ENCODE measurements at places on chromosomes 4 and X. TPM values are rescaled to one million over a fixed set of nuclear protein-coding genes. Genes with fewer than 3 reads are reported as not detected.
A peak's percentile ranks its signal among the peaks of the same experiment; 100 is the strongest.

DNA sequence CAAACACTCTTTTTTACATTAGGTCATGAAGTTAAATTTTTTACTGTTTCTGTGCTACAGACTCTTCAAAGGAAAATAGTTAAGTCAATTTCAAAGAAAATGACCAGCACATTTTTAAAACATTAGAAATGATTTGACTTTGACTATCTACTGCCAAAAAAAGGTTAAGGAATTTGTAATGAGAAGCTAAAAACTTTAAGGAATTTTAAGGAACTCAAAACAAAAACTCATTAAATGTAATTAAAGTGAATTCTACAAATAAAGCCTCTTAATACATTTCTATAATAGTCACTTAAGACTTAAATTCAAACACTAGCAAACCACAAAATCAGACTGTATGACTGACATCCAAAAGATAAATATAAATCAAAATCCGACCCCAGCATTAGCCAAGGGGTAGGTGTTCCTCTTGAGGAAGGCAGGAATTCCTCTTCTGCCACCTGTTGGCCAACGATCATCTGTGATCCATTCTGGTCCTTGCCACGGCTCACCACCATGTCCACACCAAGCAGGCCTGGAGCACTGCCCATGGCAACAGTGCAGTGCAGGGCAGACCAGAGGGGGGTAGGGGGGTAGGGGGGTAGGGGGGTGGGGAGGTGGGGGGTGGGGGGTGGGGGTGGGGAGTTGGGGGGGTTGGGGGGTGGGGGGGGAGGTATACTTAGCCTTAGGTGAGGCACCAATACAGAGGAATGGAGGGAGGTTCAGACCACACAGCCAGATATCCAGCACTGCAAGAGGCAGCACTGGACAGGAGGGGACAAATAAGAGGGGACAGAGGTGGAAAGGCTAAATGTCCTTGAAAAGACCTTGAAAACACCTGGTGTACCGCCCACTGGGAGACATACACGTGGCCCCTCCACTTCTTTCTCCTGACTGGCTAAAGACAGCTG, 287.4 kb downstream of the CHIC1 start:
- no peaks in the 10 kb centered on the region for H3K36me3 ChIP-seq
- H3K4me1 ChIP-seq: peaks cover 35% of the 10 kb centered on the region
- H3K27me3 ChIP-seq: no peaks in the 10 kb centered on the region
- H3K27ac ChIP-seq: no peak overlapping the region
- DNase-seq: no peak

- peaks cover 15% of the 10 kb centered on the region for H3K4me1 ChIP-seq
- H3K27ac ChIP-seq: peak overlapping the region; percentile 73
- H3K27me3 ChIP-seq: no peaks in the 10 kb centered on the region
- DNase-seq: no peak
- H3K4me3 ChIP-seq: no peak overlapping the region
- no peaks in the 10 kb centered on the region for H3K36me3 ChIP-seq
These were observed 85.2 kb upstream of the LNX1 start for GRCh38 chr4:53676402-53676871.

- no peak overlapping the region for H3K4me3 ChIP-seq
- H3K27ac ChIP-seq: no peak overlapping the region
- DNase-seq: no peak
These were observed 88.4 kb upstream of the AFF2 start for GRCh38 chrX:148412006-148412405.

GRCh38 chr4:76256032-76256431, 4.5 kb downstream of the FAM47E start:
- no peak overlapping the region for H3K4me3 ChIP-seq
- H3K27me3 ChIP-seq: no peaks in the 10 kb centered on the region
- peaks cover 9% of the 10 kb centered on the region for H3K4me1 ChIP-seq

DNA sequence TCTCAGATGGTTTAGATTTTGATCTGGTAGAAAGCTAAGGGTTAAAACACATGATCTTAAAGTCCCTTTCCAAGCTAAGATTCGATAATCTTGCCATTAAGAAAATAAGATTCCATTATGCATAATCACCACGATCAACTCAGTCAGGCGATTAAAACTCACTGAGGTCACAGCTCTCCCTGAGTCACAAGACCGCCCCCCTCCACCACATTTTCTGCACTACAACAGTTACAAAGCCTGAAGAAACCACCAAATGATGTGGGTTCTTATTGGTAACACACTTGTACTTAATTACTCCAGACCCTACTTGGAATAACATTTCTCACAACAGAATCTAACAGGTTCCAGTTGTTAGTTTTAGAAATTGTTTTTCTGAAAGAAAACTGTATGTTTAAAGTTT, 62.8 kb downstream of the SH3KBP1 start:
- no peak overlapping the region for H3K4me3 ChIP-seq
- no peaks in the 10 kb centered on the region for H3K36me3 ChIP-seq
- no peaks in the 10 kb centered on the region for H3K27me3 ChIP-seq
- H3K4me1 ChIP-seq: no peaks in the 10 kb centered on the region
- H3K27ac ChIP-seq: no peak overlapping the region

DNA sequence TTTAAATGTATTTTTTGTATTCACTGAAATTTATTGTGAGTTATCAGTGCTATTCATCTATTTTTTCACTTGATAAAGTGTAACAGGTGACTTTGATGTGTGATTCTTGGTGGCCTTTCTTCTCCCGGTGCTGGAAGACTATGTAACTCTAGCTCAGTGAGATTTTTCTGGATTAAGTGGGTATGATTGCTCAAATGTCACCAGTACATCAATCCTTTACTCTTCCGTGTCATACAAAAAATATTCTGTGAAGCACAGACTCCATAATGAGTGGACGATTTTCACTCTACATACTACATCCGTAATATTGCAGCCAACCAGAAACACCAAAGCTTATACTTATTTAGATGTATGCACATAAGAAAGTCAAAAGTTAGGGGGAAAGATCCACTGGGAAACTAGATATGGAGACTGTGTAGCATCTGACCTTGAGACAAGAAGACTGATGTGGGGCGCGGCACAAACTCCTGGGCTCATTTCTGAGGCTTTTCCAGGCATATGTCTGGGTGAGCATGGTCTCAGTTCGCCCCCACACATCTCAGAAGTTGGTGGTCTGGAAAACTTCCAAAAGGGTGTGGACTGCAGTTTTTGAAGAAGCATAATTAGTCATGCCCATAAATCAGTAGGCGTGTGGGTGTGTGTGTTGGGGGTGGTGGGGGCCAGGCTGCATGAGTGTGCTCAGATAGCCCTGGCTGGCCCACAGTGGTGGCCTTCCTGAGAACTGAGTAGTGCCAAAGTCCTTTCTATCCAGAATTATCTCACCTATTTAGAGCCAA, 53.9 kb upstream of the TENM3 start:
- no peaks in the 10 kb centered on the region for H3K27me3 ChIP-seq
- H3K36me3 ChIP-seq: no peaks in the 10 kb centered on the region
- no peak for DNase-seq
- H3K4me3 ChIP-seq: no peak overlapping the region
- peaks cover 7% of the 10 kb centered on the region for H3K4me1 ChIP-seq

GRCh38 chrX:27679281-27679680, 89.1 kb downstream of the DCAF8L2 start:
- no peaks in the 10 kb centered on the region for H3K36me3 ChIP-seq
- no peak overlapping the region for H3K27ac ChIP-seq
- H3K4me1 ChIP-seq: no peaks in the 10 kb centered on the region
- DNase-seq: no peak

GRCh38 chr4:59341506-59341905, 1858.6 kb upstream of the ADGRL3 start:
- H3K27ac ChIP-seq: no peak overlapping the region
- no peak overlapping the region for H3K4me3 ChIP-seq
- no peak for DNase-seq
- no peaks in the 10 kb centered on the region for H3K4me1 ChIP-seq

- no peaks in the 10 kb centered on the region for H3K27me3 ChIP-seq
- DNase-seq: no peak
- H3K36me3 ChIP-seq: no peaks in the 10 kb centered on the region
- no peak overlapping the region for H3K4me3 ChIP-seq
- H3K27ac ChIP-seq: no peak overlapping the region
These were observed 46.8 kb upstream of the F9 start for GRCh38 chrX:139483699-139484098.

- H3K27me3 ChIP-seq: no peaks in the 10 kb centered on the region
- no peak overlapping the region for H3K4me3 ChIP-seq
- H3K36me3 ChIP-seq: no peaks in the 10 kb centered on the region
- no peak overlapping the region for H3K27ac ChIP-seq
- no peak for DNase-seq
These were observed 122.0 kb downstream of the CORIN start for GRCh38 chr4:47715716-47716416.

DNA sequence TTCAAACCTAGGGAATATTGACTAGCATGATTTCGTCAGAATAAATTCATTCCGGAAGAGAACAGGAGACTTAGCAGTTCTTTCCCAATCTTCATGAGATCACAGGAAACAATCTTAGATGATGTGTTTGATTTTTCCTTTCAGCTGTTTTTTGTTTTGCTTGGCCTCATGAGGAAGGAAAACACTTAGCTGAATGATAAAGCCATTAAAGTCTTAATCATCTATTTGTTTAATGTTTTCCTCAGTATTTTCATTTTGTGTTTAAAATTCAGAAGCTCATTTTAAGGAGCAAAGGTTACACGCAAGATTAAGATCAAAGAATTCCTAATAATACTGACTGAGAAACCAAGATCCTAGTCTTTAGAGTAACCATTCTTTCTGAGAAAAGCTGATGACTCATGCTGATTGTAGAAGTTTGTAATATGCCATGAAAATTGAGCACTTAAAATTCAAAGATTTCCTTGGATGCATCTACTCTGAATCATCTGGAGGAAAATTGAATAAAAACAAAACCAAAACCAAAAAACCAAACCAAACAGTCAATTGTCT, 15.4 kb upstream of the TBC1D19 start:
- H3K27ac ChIP-seq: no peak overlapping the region
- H3K4me1 ChIP-seq: no peaks in the 10 kb centered on the region
- H3K36me3 ChIP-seq: no peaks in the 10 kb centered on the region
- H3K4me3 ChIP-seq: no peak overlapping the region
- DNase-seq: no peak

DNA sequence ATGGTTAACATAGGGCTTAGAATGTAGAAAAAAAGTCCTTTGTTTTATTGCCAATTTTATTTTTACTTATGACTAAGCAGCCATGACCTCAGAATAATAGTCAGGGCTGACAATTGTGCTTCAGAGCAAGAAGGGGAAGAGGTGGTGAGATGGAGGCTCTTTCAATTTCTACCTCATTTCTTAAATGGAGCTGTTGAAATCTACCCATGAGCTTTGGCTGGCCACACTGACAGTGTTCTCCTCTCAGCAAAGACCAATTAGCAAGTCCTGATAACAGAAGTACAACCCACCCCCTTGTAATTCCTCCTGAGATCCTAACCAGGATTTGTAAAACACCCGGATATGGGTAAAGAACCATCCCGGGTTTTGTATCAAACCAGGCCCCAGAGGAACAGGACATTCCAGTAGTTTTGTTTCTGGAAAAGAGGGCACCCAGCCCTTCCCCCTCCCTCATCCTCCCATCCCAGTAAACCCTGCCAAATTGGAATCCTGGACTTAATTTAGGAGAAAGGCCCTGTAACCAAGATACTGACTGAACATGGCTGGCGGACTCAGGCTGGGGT, at the start of gene HEPH:
TSS of gene HEPH (plus strand) at position 399 of the 563 bp plus-strand sequence. CDS start 6,324 bp downstream, outside the sequence.
- H3K27me3 ChIP-seq: no peaks in the 10 kb centered on the region
- H3K36me3 ChIP-seq: no peaks in the 10 kb centered on the region
- no peak for DNase-seq
- H3K27ac ChIP-seq: peak within 1 kb of the TSS; percentile 7
- peak within 1 kb of the TSS; percentile 26 for H3K4me3 ChIP-seq
- peaks cover 6% of the 10 kb centered on the region for H3K4me1 ChIP-seq

DNA sequence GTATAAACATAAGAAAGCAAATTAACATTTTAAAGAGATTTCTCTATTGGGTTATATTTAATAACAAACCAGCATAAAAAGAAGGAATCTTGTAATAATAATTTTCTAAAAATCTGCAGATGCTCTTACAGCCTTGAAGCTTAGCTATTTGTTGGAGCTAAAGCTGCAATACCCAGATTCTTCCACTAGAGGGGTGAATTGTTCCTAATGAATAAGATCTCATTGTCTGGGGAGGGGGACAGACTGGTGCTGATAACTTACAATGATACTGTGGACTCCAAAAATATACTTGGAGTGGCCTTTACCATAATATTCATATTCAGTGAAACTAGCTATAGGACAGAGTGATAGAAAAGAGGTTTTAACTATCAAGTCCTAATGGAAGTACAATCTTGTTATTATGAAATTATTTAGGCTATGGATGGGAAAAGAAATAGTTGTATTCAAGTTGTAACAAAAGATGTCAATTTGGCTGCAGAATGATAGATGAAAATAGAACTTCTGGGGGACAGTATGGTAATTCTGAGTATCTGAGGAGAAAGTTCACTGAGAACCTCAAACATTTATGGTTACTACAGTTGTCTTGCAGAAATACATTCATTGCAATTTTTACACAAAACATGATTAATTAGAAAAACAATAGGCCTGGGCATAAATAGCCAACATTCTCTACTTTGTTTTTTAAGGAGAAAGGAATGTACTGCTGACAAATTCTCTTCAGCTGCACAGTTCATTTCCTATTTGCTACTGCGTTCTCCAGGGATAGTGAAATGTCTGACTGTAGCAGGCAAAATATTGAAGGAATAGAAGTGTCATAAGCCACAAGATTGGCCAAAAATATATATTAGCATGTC, 443.3 kb downstream of the GBA3 start:
- no peaks in the 10 kb centered on the region for H3K4me1 ChIP-seq
- H3K4me3 ChIP-seq: no peak overlapping the region
- no peak overlapping the region for H3K27ac ChIP-seq
- DNase-seq: no peak
- no peaks in the 10 kb centered on the region for H3K36me3 ChIP-seq

GRCh38 chr4:133856731-133857355, 344.7 kb downstream of the PABPC4L start:
- no peaks in the 10 kb centered on the region for H3K27me3 ChIP-seq
- H3K27ac ChIP-seq: no peak overlapping the region
- no peaks in the 10 kb centered on the region for H3K36me3 ChIP-seq
- no peaks in the 10 kb centered on the region for H3K4me1 ChIP-seq
- H3K4me3 ChIP-seq: no peak overlapping the region

DNA sequence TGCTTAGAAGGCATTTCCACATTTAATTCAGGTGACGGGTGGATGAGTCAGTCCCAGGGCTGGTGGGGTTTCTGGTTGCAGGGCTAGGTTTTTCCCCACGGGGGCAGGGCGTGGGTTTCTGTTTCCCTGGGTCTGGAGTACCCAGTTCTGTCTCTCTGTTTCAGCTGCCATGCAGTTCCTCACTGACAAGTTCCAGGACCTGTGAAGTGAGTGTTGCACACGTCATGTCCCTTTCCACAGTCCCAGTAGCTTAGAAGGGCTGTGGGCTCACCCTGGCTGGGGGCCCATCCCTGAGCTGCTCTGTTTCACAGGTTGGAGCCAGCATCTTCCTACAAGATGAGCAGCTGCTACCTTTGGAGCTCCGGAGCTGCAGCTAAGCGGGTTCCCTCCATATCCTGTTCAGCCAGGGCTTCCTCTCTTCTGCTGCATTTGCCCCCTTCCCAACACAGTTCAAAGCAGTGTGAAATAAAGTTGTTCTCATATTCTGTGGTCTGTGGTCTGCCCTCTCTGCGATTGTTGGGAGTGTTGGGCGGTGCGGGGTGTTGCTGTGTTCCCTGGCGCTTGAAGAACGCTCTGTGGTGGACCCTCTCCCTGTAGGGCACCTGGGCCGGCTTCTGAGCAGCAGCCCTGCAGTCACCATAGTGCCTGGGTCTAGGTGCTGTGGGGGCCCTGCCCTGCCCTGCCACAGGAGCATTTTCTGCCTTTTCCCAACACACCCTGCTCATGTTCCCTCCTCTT, 3.9 kb downstream of the LOC101059915 start:
- no peaks in the 10 kb centered on the region for H3K4me1 ChIP-seq
- no peak overlapping the region for H3K27ac ChIP-seq
- DNase-seq: no peak
- H3K27me3 ChIP-seq: no peaks in the 10 kb centered on the region

The IRS4 gene
- 0.74 TPM for total RNA-seq

The FRG2 gene
- not detected for total RNA-seq

The DRD5 gene
- not detected for total RNA-seq

The SPP1 gene
- 11.8 TPM for total RNA-seq

The RHOH gene
- total RNA-seq: 2.9 TPM

The FAM50A gene
- total RNA-seq: 33.6 TPM

Measured in vagina (tissue), 2 donors.